ENCODE measurements at places on chromosomes 7 and 10.

- H3K4me3 ChIP-seq: no peak overlapping the region
- no peak overlapping the region for H3K27ac ChIP-seq
- H3K27me3 ChIP-seq: no peaks in the 10 kb centered on the region
- DNase-seq: no peak
- H3K36me3 ChIP-seq: no peaks in the 10 kb centered on the region
- H3K4me1 ChIP-seq: peaks cover 11% of the 10 kb centered on the region
Observed at GRCh38 chr10:13272164-13272571, 27.7 kb downstream of the PHYH start.

DNA sequence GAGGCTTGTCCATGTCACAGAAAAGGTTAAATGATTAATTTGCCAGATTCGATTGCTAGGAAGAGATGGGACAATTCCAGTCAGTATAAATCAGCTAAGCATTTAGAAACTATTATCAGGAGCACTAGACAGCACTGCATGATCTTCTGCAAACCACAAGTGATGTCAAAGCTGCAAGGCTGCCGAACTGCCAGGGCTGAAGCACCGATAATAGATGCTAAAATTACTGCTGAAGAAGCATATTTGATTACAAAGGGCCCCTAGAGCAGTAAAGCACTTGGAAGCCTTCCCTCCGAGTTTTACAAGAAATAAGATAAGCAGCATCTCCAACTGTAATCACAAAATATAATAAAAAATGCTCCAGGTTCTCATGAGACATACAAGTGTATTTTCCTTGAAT, 40.6 kb downstream of the RNLS start:
- H3K4me3 ChIP-seq: no peak overlapping the region
- no peaks in the 10 kb centered on the region for H3K4me1 ChIP-seq
- no peak overlapping the region for H3K27ac ChIP-seq
- no peak for DNase-seq
- no peaks in the 10 kb centered on the region for H3K36me3 ChIP-seq

DNA sequence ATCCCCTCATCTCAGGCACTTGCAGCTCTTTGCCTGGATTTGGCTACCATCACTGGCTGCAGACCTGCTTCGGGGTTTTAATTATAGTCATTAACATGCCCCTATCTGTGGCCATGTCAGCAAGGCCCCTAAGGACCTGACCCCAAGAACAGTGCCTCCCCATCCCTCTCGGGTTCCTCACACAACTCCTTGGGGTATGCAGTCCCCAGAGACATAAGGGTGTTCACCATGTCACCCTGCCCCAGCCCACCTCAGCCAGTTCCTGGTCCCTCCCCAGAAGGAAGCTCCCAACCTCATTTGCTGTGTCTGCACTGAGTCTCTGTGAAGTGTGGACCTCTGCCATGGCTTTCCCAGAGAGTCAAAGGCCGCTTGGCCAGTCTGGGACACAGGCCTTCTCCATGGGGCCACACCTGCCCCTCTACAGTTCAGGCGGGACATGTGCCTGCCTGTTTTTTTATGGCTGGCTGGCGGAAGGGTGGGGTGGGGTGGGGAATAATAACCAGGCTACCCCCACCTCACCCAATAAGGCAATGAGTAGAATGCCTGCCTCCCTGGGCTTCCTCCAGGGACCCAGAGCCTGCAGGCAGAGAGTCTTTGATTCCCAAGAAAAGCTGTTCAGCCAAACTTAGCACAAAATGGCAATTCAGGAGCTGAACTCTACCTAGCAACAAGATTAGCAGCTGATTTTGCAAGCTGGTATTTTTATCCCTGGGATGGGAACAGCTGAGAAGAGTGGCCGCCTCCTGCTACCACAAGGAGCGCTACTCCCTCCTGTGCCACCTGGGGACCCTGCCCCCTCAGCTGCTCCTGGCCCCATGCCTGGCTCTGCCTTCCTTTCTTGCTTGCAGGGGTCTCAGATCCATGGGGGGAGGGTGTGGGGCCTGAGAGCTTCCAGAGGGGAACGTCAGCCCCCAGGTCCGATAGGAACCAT, 23.7 kb upstream of the CAMK2B start:
- H3K27me3 ChIP-seq: peaks cover 67% of the 10 kb centered on the region
- no peak overlapping the region for H3K4me3 ChIP-seq
- no peak for DNase-seq

- no peaks in the 10 kb centered on the region for H3K4me1 ChIP-seq
- no peak overlapping the region for H3K4me3 ChIP-seq
- H3K27me3 ChIP-seq: no peaks in the 10 kb centered on the region
Observed at GRCh38 chr7:142607351-142607750, 141.9 kb upstream of the PRSS1 start.

DNA sequence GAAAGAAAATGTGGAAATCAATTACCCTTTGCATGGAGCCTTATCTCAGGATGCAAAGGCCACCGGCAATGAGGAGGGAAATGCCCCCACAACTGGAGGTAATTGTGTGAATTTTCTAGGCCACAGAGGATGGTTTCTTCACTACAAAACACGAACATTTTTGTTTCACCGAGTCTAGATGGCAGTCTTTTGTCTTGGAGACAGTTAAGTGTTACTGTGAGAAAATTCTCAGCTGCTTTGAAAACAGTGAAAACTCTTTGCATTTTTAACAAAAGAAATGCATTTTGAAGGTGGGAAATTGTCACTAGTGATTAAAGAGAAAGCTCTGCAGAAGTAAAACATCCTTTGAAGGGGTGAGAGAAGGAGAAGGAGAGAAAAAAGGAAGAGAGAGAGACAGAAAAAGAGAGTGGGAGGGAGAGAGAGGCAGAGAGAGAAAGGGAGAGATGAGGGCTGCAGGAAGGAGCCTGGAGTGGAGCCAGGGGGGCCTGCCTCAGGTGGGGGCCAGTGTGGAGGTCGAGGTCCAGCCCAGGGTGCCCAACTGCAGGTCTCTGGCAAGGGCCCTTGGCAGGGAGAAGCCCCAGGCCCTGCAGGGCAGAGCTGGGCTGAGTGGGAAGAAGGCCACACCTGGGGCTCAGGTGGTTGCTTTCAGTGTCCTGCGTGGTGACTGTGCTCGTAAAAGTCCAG, 261.4 kb downstream of the ADARB2 start:
- no peak overlapping the region for H3K4me3 ChIP-seq
- H3K4me1 ChIP-seq: no peaks in the 10 kb centered on the region
- no peaks in the 10 kb centered on the region for H3K36me3 ChIP-seq
- DNase-seq: no peak
- peaks cover 41% of the 10 kb centered on the region for H3K27me3 ChIP-seq
- no peak overlapping the region for H3K27ac ChIP-seq

DNA sequence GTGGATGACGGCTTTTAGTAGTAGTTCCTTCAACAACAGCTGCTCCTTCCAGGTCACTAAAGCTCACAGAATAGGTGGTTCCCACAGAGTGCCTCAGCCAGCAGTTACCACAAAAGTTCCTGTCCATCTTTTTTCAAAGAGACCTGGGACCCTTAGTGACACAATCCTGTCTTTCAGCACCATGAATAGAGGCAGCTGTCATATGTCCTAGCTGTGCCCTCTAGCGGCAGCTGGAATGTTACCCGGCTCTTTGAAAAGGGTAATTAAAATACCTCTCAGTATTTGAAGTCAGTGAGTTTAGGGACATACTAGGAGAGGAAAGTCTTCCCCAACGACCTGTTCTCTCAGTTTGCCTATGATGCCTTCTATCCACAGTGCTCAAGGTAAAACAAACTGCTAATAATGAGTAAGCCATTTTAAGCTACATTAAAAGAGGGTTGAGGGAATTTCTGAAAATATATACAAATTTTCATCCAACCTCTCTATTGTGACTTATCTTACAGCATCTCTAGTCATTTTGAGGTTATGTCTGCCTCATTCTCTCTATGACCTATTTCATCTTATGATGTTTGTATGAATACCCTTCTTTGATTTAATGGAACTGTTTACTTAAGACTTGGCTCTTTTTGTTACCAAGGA, 290.8 kb downstream of the NXPH1 start:
- H3K4me1 ChIP-seq: no peaks in the 10 kb centered on the region
- no peaks in the 10 kb centered on the region for H3K27me3 ChIP-seq
- no peak for DNase-seq

DNA sequence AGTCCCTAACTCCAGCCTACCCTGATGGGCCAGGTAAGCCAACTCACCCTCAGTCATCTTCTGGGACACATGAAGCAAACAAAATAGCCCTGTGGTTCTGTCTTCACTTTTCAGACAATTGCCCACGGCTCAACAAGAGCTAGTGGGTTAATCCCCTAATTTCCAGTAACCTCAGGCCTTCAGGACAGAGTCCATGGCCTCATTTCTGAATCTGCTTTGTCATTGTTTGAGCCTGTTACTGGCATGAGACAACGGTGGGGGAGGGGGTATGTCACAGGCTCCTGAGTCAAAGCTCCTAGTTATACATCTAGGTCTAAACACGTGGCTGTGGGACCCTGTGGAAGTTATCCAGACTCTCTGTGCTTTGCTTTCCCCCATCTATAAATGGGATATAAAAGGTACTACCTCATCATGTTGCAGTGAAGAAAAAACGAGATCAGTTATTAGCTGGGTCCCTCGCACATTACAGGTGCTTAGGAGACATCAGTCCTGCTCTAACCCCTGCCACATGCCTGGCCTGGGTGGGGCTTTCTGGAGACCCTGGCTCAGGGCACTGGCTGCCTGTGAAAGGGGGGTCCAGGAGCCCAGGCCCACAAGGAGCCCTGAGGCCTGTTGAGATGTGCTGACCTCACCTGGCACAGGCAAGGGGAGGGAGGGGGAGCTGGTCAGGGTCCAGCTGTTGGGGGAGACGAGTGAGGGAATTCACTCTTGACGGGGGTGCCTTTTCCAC, 16.5 kb downstream of the MAT1A start:
- H3K4me1 ChIP-seq: no peaks in the 10 kb centered on the region
- no peak overlapping the region for H3K27ac ChIP-seq
- H3K4me3 ChIP-seq: no peak overlapping the region
- DNase-seq: no peak
- peaks cover 62% of the 10 kb centered on the region for H3K27me3 ChIP-seq

DNA sequence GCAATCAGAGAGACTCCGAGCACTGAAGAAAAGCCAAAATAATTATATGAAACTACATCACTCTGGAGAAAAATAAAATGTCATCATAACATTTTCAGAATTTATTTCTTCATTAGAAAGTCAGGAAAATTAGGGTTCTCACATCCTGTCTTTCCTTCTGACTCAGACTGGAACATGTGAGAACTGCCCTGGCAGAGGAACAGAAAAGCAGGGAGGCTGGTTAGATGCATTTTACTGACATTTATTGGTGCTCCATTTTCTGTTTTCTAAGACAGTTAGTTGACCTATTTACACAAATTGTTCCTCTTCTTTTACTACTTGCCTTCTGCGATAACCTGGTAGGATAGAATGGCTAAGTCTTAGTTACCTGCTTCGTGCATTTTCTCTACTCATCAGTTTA, 58.6 kb upstream of the ANK3 start:
- no peak for DNase-seq
- no peak overlapping the region for H3K27ac ChIP-seq
- no peaks in the 10 kb centered on the region for H3K36me3 ChIP-seq
- H3K27me3 ChIP-seq: no peaks in the 10 kb centered on the region
- peaks cover 5% of the 10 kb centered on the region for H3K4me1 ChIP-seq

- no peak overlapping the region for H3K4me3 ChIP-seq
- no peaks in the 10 kb centered on the region for H3K27me3 ChIP-seq
- peaks cover 4% of the 10 kb centered on the region for H3K4me1 ChIP-seq
- no peak for DNase-seq
- H3K36me3 ChIP-seq: peaks cover 28% of the 10 kb centered on the region
Observed at GRCh38 chr7:158729646-158730382, 25.2 kb upstream of the NCAPG2 start.

DNA sequence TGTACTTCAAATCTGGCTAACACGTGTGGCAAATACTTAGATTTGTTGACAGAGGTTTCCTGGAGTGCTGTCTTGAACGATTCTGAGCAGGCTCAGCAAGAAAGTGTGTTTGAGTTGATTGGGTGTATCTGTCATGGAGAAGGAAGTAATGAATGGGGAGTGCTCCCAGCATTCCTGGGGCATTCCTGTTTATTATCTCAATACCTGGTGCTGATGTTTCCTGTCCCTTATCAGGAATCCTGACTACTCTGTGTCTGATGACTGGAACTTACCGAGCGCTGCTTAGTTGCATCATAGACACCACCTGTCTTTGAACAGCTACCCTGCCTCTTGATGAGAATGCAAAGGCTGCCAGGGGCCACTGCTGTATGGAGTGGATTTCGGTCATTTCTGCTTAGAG, 41.0 kb upstream of the TMEM248 start:
- H3K36me3 ChIP-seq: peaks cover 13% of the 10 kb centered on the region
- no peak for DNase-seq
- no peak overlapping the region for H3K4me3 ChIP-seq
- peaks cover 2% of the 10 kb centered on the region for H3K4me1 ChIP-seq
- no peak overlapping the region for H3K27ac ChIP-seq

DNA sequence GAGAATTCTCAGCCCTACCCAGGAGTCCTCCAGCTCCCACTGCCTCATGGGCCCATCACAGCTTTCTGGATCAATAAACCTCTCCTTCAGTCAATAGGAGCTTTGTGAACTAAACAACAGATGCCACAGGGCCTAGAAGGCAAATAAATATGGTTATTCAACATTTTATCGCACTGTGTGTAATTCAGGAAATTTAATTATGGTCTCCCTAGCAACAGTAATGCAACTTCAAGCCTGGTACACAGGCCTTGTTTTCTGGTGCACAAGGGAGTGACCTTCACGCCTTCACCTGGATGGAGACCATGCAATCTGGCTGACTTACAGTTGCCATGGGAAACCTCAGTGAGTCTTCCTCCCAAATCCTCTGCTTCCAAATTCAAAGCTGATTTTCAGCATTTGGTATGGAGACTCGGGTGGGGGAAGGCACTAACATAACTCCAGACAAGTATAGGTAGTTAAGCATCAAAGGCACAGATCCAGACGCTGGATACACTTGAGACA, 441.0 kb upstream of the NPVF start:
- no peaks in the 10 kb centered on the region for H3K36me3 ChIP-seq
- no peak for DNase-seq
- no peak overlapping the region for H3K27ac ChIP-seq
- peaks cover 47% of the 10 kb centered on the region for H3K27me3 ChIP-seq

DNA sequence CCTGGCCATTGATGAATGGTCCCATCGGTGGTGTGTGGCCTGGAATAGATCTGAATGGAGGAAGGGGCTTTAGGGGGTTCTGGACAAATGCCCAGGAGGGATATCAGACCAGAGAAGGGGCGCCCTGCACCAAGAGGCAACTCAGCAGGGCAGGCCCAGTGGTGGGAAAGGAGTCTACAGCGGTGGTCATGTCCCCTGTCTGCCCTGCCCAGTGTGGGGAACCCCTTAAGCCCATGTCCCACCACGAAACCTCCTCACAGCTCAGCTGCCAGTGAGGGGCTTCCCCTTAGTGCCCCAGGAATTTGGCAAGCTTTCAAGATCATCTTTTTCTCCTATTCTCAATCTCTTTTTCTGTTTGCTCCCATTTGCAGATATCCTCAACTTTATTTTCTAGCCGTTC, 14.1 kb upstream of the CCSER2 start:
- no peaks in the 10 kb centered on the region for H3K4me1 ChIP-seq
- H3K36me3 ChIP-seq: peaks cover 3% of the 10 kb centered on the region
- H3K27ac ChIP-seq: no peak overlapping the region
- DNase-seq: no peak
- H3K4me3 ChIP-seq: no peak overlapping the region
